Panc1 (cell line): ENCODE measurements at places on chromosomes 7 and 10.

GRCh38 chr7:140982508-140982907 is 32.2 kb downstream of the MRPS33 start:
- no peak for DNase-seq

- DNase-seq, result no peak
Measured at GRCh38 chr10:64468219-64468618, 947.0 kb downstream of the REEP3 start.

DNA sequence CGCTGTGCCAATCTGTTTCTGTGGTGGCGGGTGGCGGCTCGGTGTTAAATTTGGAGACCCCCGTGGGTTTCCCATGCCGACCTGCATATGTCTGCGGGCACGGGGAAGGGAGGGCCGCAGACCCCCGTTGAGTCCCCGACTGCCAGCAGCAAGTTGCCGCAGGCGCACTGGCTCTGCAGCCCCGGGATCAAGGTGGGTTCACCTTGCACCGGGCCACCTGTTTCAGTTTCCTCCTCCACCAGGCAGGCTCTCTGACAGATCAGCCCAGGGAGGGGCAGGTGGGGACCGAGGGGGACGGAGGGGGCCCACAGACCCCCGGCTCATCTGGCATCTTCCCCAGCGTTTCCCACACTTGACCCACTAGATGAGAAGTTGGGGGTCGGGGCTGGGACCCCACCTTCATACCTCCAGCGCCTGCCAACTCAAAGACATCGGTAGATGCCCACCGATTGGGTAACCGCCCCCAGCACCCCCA is 95.9 kb downstream of the CUX1 start:
- no peak for DNase-seq

DNA sequence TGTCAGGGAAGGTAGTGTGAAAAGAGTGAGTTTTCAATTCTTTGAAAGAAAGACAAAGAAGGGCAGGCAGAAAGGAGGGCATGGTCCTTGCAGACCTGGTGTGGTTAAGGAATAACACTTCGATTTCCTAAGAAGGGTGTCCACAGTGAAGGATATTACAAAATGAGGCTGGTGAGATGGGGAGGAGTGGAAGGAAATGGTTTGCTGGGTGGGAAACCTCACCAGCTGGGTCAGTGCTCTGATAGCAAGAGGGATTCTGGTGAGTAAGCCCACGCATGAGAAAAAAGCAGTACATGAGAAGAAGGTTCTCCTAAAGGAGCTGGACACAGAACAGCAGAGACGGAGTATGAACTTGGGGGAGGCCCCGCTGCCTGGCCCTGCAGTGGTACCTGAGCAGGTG is 230.6 kb upstream of the PLXNA4 start:
- no peak for DNase-seq

- no peak for DNase-seq
Measured at GRCh38 chr7:139060695-139061237, 24.9 kb upstream of the ZC3HAV1L start.

GRCh38 chr10:1168763-1169162 is 112.6 kb downstream of the WDR37 start:
- DNase-seq, result no peak

DNA sequence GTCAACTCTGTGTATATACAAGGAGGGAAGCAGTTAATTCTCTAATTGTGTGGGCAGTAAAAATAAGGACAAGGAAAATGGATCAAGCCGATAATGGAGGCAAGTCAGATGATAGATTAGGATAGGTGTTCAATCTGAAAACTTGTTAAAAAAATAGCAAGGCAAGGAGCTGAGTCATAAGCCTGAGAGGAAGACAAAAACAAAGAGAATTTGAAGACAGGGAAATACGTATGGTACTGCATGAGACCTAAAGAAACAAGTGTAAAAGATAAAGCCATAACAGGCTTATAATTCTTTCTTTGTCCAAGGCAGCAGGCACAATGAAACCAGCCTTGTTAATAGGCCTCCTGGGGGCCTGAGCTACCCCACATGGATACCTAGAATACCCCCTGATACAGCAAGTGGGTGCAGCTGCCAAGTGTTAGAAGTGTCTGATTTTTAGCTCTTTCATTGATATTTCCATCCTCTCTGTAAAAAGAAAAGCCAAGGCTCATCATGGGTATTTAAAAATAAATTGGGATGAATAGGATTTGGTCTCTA is 1570.6 kb upstream of the LRRTM3 start:
- DNase-seq, result no peak

GRCh38 chr10:44004913-44005787 is 356.5 kb upstream of the ZNF32 start:
- no peak for DNase-seq

DNA sequence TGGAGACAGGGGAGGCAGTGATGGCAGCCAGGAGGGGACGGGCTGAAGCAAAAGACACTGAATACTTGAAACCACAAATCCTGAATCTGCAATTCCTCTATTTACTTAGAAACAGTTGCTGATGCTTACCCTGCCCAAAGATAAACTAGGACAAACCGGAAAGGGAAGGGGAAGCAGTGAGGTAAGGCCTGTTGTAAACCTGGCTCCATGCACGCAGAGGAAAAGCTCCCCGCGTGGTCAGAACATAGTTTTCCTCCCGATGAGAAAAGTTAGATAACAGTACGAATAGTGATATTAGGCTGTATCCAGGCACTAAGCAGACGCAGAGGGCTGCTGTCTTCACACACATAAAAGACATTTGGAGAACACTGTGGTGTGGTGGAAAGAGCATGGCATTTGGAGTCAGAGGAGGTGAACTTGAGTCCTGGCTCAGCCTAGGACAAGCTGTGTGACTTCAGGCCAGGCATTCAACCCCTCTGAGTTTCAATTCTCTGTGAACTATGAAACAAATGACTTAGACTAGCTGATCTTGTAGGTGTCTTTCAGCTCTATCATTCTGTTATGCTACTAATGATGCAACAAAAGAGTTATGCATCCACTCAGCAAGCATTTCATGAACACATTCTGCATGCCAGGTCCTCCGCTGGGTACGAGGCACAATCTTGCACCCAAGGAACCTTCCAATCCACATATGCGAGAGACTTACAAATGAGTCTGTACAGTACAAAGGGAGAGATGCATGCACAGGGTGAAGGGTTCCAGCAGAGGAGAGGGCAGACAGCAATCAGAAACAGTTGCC is 80.9 kb downstream of the SORBS1 start:
- DNase-seq, result no peak

GRCh38 chr10:112137154-112137987 is 46.2 kb downstream of the GPAM start:
- DNase-seq, result peak; percentile 46

GRCh38 chr7:5001911-5002310 is 42.9 kb upstream of the MMD2 start:
- no peak for DNase-seq

DNA sequence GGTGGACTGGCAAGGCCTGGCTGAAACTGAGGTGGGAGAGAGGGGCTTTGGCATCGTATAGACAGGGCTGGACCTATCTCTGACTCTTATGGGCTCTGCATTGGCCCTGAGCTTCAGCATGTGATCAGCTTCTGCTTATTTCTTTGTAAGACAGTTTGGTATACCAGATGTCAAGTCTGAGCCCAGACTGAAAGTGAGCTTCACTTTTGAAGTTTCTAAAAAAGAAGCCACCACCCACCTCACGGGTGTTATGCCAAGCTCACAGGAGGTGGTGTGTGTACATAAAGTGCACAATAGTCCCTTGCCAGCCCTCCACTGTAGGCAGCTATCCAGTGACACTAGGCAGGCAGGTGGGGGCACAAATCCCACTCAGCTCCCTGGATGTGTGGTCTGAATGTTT is 68.7 kb upstream of the SEPHS1 start:
- DNase-seq, result no peak

DNA sequence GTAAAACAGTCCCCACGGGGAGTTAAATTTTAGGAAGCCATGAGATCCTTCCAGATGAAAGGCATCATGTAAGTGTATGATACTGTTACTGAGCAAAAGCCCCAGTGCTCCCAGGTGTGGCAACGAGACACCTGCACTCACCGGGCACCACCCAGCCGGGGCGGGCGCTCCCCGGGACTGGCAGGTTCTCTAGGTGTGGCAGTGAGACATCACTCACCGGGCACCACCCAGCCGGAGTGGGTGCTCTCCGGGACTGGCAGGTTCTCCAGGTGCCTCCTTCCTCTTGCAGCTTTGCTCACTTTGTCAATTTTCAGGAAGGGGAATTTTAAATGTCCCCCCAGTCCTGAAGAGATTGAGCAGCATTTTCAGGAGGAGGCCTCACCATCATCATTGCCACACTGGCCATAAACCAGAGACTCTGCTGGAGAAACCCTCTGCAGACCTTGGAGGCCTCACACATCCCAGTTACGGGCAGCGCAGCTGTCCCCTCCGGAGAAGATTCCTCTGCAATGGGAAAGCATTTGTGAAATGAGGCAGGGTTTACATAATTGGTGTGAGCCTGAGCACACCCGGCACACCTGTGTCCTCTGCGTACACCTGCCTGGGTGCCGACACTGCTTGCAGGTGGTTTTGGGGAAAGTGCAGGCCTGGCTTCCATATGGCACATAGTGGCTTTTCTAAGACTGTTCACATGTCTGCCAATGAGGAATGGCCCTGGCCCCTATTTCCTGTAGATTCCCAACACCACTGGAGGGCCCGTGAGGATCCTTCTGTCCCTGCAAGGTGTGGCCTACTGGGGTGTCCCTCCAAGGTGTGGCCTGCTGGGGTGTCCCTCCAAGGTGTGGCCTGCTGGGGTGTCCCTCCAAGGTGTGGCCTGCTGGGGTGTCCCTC is 191.4 kb downstream of the EBF3 start:
- DNase-seq, result no peak

- DNase-seq, result no peak
Measured at GRCh38 chr7:94052398-94053180, 48.4 kb upstream of the BET1 start.

DNA sequence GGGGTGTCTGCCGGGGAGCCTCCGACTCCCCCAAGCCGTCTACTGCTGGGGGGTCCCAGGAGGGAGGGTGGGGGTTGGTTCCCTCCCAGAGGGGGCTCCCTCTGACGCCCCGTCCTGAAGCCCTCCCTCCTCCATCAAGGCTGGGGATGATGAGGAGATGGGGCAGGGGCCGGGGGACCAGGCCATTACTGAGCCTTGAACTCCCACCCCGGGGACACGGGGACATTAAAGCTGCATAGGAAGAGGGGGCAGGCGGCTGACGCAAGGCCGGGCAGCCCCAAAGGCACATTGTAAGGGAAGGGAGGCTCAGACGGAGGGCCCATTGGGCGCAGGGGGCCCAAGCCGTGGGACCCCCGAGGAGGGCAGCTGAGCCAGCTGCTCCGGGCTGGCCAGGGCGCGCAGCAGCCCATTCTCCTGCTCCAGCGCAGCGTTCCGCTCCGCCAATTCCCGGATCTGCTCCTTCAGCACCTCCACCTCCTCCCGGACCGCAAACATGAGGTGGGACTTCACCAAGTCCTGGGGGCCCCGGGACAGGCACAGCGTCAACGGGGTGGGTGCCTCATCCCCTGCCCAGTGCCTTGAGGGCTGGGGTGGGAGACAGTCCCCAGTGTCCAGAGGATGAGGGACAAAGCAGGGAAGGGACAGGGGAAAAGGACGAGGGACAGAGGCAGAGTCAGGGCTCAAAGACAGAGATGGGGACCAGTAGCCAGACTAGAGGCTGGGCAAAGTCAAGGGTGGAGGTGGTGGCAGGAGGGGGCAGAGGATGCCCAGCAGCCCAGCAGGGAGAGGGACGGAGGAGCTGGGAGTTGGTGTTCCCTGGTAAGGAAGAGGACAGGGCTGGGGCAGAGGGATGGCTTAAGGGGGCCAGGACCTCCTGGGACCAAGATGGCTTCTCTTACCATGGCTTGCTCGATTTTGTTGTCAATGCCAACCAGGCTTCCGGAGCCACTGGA is 2.9 kb upstream of the SPACDR start:
- DNase-seq, result no peak

DNA sequence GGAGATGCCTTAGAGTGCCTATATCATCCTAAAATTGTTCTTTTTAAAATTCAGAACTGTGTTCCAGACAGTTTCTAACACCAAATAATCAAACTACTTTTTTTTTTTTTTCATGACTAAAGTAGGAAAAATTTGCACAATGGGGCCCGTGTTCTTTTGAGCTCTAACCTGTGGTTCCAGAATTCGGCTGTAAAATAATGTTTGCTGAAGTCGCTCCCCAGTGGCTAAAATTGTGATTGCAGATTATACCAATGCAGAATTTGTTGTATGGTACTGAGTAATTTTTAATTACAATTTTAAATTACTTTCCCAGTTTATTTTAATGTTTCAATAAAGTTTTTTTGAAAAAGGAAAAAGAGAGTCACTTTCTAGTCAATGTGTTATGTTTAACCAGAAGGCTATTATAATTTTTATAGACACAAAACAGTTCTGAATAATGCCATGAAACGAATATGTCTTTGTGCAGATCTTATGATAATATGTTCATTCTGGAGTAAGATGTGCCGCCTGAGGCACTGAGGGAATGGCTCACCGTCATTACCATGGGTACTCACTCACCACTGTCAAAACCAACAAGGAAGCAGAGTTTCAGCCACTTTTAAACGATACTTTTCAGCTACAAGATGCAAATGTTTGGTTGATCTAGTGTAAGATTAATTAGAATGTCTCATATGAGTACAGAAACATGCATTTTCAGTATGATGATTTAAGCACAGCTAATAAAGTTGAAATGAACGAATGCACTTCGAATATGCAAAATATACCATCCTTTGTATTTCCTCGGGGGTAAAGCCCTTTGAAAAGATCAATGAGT is 173.6 kb downstream of the PRKCQ start:
- DNase-seq, result no peak

- no peak for DNase-seq
Measured at GRCh38 chr10:17358461-17358860, 95.9 kb downstream of the ST8SIA6 start.

- DNase-seq, result no peak
Measured at GRCh38 chr7:17580141-17580540, 281.7 kb downstream of the AHR start.

DNA sequence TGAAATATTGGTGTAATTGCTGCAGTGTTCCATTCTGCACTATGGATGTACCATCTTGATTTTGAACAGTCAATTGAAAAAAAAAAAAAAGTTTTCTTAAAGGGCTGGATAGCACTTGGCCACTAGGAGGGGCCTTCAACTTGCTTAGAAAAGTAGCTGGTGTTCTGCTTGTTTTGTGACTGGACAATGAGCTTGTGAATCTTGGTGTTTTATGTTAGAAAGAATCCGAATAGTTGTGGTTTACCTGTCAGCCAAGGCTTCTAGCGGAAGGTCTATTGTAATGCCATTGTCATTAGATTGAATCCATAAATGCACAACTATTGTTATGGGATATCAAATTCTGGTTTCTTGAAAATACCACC is 77.1 kb downstream of the BMPER start:
- DNase-seq, result no peak

DNA sequence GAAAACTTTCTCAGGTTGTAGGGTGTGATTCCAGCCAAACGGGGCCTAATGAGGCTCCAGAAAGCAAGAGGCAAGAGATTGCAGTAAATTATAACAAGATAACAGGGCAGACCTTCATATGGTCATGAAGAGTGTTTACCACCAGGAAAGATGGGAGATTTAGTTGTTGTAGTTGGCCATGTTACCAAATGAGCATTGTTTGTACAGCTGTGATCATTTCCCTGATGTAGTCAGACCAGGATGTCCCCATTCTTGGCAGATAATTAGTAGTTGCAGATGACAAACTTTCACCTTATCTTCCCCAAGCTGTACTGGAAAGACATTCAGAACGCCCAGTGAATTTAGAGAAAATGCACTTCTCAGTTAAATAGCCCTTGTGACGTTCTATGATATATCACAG is 630.8 kb downstream of the ANKRD7 start:
- no peak for DNase-seq
